ENCODE measurements at places on chromosomes 7 and 10.
A peak's percentile ranks its signal among the peaks of the same experiment; 100 is the strongest.

GRCh38 chr7:107939573-107940489 lies 48.8 kb downstream of the DLD start:
- peaks cover 45% of the 10 kb centered on the region for H3K36me3 ChIP-seq
- H3K4me1 ChIP-seq = peaks cover 69% of the 10 kb centered on the region
- peak overlapping the region; percentile 86 for H3K27ac ChIP-seq
- H3K27me3 ChIP-seq = no peaks in the 10 kb centered on the region

GRCh38 chr7:25424113-25424512 lies 195.8 kb upstream of the NPVF start:
- no peaks in the 10 kb centered on the region for H3K27me3 ChIP-seq
- DNase-seq = no peak
- H3K36me3 ChIP-seq = no peaks in the 10 kb centered on the region
- no peak overlapping the region for H3K4me3 ChIP-seq
- no peaks in the 10 kb centered on the region for H3K4me1 ChIP-seq

DNA sequence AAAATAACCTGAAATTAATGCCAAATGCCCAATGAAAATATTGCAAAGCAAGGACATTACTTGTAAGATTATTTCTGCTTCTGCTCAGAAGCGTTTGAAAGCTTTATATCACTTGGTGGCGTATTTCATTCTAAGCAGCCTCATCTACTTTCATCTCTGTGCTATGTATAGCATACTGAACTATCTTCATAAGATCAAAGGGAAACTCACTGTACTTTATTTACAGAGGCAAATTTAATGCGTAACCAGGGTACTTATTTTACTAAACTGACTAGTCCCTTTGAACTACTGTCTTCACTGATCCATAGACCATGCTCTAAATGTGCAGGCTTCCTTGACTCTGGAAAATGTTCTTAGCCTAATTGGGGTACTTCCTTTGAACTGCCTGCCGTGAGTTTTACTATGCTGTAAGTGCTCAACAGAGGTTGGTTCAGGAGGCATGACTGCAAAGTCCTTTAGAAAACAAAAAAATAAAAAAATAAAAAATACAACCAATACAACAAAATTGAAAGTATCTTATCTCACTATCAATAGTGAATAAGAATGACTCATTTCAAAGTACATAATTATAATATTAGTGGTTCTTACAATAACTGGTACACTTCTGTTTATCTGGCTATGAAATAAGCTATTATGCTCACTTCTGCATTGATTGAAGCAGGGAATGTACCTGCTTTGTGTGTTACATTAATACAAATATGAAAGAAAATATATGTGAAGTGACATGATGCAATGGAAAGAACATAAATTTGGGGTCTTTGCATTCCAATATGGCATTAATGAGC lies 41.0 kb upstream of the TSPAN12 start:
- no peak for DNase-seq
- H3K4me3 ChIP-seq = no peak overlapping the region
- H3K4me1 ChIP-seq = no peaks in the 10 kb centered on the region
- H3K27ac ChIP-seq = no peak overlapping the region
- no peaks in the 10 kb centered on the region for H3K27me3 ChIP-seq

- H3K27me3 ChIP-seq = no peaks in the 10 kb centered on the region
- H3K36me3 ChIP-seq = no peaks in the 10 kb centered on the region
- peaks cover 10% of the 10 kb centered on the region for H3K4me1 ChIP-seq
- H3K27ac ChIP-seq = no peak overlapping the region
These were observed 29.0 kb downstream of the FGFBP3 start for GRCh38 chr10:91880310-91880709.

- H3K4me3 ChIP-seq = no peak overlapping the region
- no peaks in the 10 kb centered on the region for H3K4me1 ChIP-seq
- no peaks in the 10 kb centered on the region for H3K36me3 ChIP-seq
These were observed 120.8 kb upstream of the NANOS1 start for GRCh38 chr10:118908557-118909256.

DNA sequence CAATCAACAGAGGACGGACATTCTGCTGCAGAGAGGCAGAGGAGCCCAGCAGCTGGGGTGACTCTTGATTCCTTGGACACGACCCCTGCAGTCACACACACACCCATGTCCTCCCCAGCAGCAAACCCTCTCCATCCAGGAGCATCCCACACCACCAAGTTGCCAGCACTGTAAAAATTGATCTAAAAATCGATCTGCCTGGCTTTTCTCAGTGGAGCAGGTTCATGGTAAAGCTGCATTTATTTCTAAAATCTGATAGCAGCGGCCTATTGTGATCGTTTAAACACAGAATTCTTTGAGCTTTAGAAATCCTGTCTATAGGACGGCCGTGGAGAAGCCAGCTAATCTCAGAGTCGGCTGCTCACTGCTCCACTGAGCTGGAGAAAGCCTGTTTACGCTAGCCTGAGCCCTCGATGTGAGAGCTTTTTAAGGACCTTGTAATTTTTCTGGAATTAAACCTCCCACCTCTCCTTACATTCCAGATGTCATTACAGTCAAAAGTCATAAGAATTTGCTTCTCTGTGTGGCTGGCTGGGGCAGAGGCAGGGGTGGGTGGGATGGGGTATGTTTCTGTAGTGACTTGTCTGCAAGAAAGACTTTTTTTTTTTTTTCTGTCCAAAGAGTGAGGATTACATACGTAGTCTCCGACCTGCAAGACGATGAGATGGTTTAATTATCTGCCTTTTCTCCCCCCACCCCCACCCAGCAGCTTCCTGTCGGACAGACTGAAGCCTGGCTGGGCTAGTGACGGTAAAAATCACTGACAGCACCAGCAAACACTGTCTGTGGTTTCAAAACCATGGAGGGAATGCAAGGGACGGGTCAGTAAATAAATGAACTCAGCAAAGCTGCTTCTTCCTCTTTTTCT lies 31.6 kb downstream of the TRIM8 start:
- no peak overlapping the region for H3K4me3 ChIP-seq
- no peaks in the 10 kb centered on the region for H3K36me3 ChIP-seq
- no peaks in the 10 kb centered on the region for H3K4me1 ChIP-seq
- H3K27me3 ChIP-seq = no peaks in the 10 kb centered on the region

DNA sequence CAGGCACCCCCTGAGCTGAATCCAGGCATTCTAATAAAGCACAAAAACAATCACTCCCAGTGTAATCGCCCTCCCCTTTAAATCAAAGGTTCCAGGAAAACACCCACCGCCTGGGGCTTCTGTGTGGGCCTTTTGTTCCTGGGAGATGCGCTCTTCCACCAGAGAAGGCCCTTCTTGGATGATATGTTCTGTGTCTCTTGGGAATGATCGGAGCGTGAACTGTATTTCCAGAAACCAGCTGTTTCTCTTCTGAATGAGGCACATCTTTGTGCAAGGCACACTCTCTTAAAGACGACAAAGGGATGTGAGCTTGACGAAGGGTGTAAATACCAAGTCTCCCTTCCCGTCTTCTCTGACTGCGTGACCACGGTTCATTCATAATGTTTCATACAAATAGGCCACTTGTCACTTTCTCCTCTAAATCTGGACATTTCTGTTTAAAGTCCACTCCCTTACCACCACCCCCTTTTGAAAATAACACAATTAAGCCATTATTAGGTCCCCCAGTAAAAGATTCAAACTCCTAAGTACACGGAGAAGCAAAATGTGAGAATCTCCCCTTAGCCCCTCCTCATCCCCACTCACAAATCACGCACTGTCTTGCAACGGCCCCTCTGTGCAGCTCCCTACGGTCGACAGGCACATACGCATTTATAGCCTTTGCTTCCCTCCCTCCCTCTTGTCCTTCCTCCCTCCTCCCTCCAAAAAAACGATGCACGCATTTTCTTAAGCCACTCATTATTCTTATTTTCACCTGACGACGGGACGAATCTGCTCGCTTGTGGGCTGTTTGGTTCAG lies 45.6 kb upstream of the ENO4 start:
- no peaks in the 10 kb centered on the region for H3K36me3 ChIP-seq
- no peaks in the 10 kb centered on the region for H3K4me1 ChIP-seq
- no peak overlapping the region for H3K4me3 ChIP-seq
- DNase-seq = no peak

DNA sequence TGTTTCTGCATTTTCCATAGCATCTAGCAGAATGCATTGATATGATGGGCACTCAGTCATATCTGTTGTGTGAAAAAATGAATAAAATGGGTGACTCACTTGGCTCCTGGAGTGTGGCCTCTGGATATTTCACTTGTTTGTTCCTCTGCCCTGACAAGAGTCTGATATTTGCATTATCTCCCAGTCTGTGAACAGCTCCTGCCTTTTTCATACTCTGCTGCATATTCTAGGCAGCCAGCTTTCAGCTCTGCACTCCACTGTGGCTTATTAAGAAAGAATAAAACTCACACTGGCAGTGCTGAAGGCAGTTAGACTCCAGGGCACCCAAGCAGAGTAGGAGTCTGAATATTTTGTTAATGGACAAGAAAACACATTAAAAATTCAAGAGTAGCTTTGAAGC lies 623.9 kb downstream of the SORCS1 start:
- H3K4me3 ChIP-seq = no peak overlapping the region
- H3K4me1 ChIP-seq = no peaks in the 10 kb centered on the region
- H3K27me3 ChIP-seq = no peaks in the 10 kb centered on the region
- DNase-seq = no peak

GRCh38 chr7:28939844-28940544 lies 18.1 kb downstream of the TRIL start:
- H3K4me3 ChIP-seq = no peak overlapping the region
- H3K4me1 ChIP-seq = no peaks in the 10 kb centered on the region
- no peak for DNase-seq
- H3K27me3 ChIP-seq = no peaks in the 10 kb centered on the region
- no peaks in the 10 kb centered on the region for H3K36me3 ChIP-seq

DNA sequence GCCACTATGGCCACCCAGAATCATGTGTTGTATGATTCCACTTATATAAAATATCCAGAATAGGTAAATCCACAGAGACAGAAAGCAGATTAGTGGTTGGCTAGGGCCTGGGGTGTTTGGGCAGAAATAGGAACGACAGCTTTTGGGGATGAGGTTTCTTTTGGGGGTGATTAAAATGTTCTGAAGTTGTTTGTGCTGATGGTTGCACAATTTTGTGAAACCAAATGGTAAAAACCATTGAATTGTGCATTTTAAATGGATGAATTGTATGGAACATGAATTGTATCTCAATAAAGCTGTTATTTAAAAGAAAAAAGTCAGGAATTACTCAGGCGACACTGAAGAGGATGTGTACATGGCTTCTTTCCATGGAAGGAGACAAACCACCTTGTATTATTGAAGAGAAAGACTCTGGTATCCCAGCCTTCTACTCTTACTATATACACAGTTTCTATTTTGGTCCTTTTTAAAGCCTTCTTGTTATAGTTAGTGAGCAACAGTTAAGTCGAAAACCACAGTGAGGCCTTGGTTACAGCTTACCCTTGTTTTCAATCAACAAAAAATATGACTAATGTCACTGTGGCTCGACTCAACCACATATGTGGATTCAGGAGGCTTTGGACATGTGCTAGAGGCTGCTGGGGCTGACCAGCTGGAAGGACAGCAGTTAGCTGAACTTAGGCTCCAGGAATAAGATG lies 57.1 kb upstream of the KMT2E start:
- no peak overlapping the region for H3K4me3 ChIP-seq
- DNase-seq = no peak
- H3K36me3 ChIP-seq = no peaks in the 10 kb centered on the region

GRCh38 chr7:32524631-32525030 lies 29.3 kb downstream of the AVL9 start:
- no peak for DNase-seq
- no peaks in the 10 kb centered on the region for H3K27me3 ChIP-seq
- H3K4me3 ChIP-seq = no peak overlapping the region
- no peak overlapping the region for H3K27ac ChIP-seq
- H3K36me3 ChIP-seq = no peaks in the 10 kb centered on the region

- H3K4me1 ChIP-seq = peaks cover 28% of the 10 kb centered on the region
- no peaks in the 10 kb centered on the region for H3K36me3 ChIP-seq
These were observed 131.0 kb downstream of the PLXDC2 start for GRCh38 chr10:19947215-19947614.

DNA sequence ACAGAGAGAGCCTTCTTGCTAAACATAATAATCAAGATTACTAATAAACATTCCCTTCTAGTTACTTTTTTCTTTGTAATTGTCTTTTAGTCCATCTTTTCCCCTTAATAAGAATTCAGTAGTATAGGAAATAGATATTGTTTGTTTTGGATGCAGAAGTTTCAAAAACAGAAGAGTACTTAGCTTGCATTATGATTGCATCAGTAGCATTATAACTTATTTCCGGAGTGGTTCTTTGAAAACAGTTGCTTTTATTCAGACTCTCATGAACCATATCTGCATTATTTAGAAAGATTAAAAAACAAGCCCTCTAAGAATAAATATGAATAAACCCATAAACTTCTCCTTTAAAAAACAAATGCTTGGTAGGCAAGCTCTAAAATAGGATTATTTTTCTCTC lies 34.0 kb upstream of the DKK1 start:
- H3K4me1 ChIP-seq = peaks cover 7% of the 10 kb centered on the region
- no peak overlapping the region for H3K4me3 ChIP-seq
- no peaks in the 10 kb centered on the region for H3K36me3 ChIP-seq
- DNase-seq = no peak
- H3K27ac ChIP-seq = no peak overlapping the region

DNA sequence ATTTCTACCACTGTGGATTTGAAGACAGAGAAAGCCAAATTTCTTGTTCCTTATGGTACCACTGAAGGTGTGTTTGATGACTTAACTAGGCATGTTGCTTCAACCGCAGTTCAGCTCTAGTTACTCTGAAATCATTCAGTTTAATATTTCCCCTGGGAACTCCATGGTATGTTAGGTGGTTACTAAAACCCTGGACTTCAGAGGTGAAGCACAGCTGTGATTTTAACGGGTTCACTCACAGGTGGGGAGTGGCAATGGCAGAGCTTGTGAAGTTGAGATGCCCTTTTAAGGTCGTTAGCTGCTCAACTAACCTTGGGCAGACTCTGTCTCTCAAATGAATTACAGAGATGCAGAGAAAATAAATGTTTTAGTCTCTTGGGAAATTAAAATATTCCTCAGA lies 163.6 kb upstream of the PHYHIPL start:
- H3K27me3 ChIP-seq = no peaks in the 10 kb centered on the region
- no peaks in the 10 kb centered on the region for H3K36me3 ChIP-seq
- no peaks in the 10 kb centered on the region for H3K4me1 ChIP-seq
- no peak overlapping the region for H3K27ac ChIP-seq
- no peak for DNase-seq

DNA sequence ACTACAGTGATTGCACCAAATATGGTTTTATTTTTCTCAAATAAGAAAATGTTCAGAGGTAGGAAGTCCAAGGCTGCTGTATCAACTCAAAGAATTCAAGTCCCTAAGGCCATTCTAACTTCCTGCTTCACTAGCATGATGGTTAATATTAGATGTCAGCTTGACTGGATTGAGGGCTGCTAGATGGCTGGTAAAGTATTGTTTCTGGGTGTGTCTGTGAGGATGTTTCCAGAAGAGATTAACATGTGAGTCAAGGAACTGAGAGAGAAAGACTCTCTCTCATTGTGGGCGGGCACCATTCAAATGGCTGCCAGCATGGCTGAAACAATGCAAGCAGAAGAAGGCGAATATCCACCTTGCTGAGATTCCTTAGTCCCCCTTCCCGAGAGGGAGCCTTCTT lies 77.4 kb upstream of the NRBF2 start:
- H3K27ac ChIP-seq = no peak overlapping the region
- no peaks in the 10 kb centered on the region for H3K36me3 ChIP-seq
- DNase-seq = no peak
- H3K4me1 ChIP-seq = no peaks in the 10 kb centered on the region

- H3K4me3 ChIP-seq = no peak overlapping the region
- H3K36me3 ChIP-seq = no peaks in the 10 kb centered on the region
- H3K27ac ChIP-seq = no peak overlapping the region
These were observed 356.9 kb downstream of the ARL4A start for GRCh38 chr7:13044309-13044708.
